H9 (cell line): ENCODE measurements at places on chromosomes 7 and 10. TPM values are rescaled to one million over a fixed set of nuclear protein-coding genes. Genes with fewer than 3 reads are reported as not detected.

- no peaks in the 10 kb centered on the region for H3K27me3 ChIP-seq
- DNase-seq: no peak
- H3K4me3 ChIP-seq: no peak overlapping the region
- H3K27ac ChIP-seq: no peak overlapping the region
- H3K36me3 ChIP-seq: peaks cover 19% of the 10 kb centered on the region
Measured at GRCh38 chr10:21813946-21814345, 189.6 kb downstream of the DNAJC1 start.

Gene CNPY1
- total RNA-seq: not detected in 2 replicates

DNA sequence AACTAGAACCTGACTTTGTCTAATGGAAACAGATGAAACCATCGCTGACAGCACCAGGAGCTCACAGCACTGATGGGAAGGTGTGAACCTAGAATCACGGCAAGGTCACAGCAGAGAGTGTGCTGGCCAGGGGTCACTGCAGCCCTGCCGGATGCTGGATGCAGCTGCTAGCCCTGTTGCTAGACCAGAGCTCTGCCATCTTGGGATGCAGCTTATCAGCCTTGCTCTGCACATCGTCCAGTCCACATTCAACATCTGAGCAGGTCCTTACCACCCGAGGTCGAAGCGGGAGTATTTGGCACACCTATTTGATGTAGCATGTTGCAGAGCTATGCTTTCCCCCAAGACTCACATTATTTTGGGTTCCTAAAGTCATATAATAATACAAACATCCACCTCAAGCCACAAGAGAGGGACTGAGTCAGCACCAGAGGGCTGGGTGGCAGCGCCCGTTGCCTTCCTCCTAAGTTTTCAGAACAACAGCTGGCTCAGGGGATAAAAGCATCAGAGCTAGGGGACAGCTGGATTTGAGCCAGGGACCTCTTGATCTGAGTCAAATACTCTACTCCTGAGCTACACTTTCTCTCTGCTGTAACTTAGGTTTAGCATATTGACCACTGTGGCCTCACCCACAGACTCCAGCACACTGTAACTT, 135.3 kb downstream of the ZNF467 start:
- no peak overlapping the region for H3K4me3 ChIP-seq
- DNase-seq: no peak
- no peaks in the 10 kb centered on the region; the same call in 1 of the 2 replicates for H3K4me1 ChIP-seq
- no peaks in the 10 kb centered on the region for H3K36me3 ChIP-seq
- H3K27me3 ChIP-seq: 0 out of 2 replicates have a peak, but pooled peaks cover 2% of the 10 kb centered on the region

DNA sequence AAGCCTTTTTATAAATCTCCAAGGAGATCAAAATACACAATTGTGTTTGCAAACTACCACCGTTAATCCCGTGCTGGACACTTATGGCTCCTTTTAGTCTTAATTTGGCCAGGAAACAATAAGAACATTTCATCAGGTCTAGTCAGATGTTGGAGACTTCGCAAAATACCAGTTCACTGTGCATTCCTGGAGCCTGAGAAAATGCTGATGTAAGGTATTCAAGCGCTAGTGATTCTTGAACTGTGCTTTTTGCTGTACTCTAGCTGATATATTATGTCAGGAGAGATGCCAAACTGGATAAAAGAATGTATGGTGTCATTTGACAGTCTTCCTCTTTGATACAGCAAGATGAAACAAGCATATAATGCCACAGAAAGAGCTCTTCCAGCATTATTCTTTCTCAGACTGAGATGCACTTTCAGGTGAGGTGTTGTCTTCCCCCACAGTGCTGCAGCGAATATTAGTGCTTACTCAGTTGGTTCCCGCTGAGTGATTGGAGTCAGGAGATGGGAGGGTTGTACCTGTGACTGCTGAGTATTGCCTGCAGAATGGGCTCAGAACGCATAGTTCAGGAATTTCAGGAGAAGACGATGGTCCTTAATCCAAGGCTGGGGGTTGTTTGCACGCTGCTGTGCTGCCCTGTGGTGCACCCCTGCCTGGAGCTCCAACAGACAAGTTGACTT, 59.2 kb downstream of the OGDH start:
- H3K36me3 ChIP-seq: peaks cover 6% of the 10 kb centered on the region
- H3K4me3 ChIP-seq: no peak overlapping the region
- DNase-seq: no peak
- no peaks in the 10 kb centered on the region; the same call in 1 of the 2 replicates for H3K4me1 ChIP-seq
- H3K27me3 ChIP-seq: no peaks in the 10 kb centered on the region

DNA sequence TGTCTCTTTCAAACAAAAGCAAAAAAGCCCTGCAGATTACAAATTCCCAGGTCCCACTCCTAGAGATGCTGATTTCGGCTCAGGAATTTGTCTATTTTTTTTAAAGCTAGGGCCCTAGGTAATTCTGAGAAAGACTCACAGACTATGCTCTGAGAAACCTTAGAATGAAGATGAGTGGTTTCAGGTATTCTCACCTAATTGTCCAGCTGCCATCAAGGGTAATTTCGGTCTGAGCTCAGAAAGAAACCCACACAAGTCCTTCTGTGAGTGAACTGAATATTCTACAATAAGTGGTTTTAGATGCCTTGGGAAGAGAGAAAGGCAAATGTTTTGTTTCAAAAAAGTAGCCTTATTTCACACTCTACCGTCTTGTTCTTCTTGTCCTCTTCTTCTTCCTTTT, 45.7 kb downstream of the DCLRE1A start:
- H3K4me3 ChIP-seq: no peak overlapping the region
- no peaks in the 10 kb centered on the region for H3K4me1 ChIP-seq
- no peak overlapping the region for H3K27ac ChIP-seq
- no peaks in the 10 kb centered on the region for H3K27me3 ChIP-seq
- no peaks in the 10 kb centered on the region for H3K36me3 ChIP-seq

DNA sequence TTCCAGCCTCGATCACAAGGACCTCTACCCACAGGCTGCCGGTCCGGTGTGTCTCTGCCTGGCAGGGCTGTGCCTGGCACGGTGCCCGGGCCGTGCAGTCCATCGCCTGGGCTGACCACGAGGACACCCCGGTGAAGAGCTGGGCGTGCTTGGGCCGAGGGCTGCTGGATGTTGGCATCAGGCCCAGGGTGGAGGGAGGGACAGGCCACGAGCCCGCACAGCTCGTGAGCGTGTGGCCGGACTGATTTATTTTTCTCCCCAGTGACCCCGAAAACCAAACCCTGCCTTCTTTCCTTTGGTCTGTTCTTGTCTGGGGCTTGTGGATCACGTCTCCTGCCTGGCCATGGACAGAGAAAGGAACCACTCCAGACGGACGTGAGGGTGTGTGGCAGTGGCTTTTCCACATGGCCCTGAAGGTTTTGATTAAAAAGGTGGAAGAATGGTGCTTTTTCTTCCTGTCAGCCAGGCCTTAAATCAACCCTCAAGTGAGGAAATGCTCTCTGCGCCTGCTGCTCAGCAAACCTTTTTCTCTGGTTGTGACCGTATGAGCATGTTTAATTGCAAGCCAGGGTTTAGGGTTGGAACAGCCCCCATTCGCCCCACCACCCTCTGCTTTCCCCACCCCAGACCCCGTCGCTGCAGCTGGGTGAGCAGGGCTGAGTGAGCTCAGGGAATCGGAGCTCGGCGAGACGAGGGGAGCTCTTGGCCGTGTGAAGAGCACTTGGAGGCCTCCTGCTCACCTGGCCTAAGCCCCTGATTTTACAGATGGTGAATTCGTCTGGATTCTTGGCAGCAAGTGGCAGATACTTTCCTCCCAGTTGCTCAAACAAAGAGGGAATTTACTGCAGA, 130.1 kb downstream of the RGS10 start:
- H3K4me3 ChIP-seq: no peak overlapping the region
- H3K36me3 ChIP-seq: no peaks in the 10 kb centered on the region
- no peak overlapping the region for H3K27ac ChIP-seq

GRCh38 chr10:32332299-32332750, 14.6 kb downstream of the EPC1 start:
- no peak overlapping the region for H3K4me3 ChIP-seq
- H3K36me3 ChIP-seq: no peaks in the 10 kb centered on the region
- no peak for DNase-seq
- no peak overlapping the region for H3K27ac ChIP-seq
